ENCODE measurements at places on chromosomes 2 and 18. TPM values are rescaled to one million over a fixed set of nuclear protein-coding genes. Genes with fewer than 3 reads are reported as not detected.

DNA sequence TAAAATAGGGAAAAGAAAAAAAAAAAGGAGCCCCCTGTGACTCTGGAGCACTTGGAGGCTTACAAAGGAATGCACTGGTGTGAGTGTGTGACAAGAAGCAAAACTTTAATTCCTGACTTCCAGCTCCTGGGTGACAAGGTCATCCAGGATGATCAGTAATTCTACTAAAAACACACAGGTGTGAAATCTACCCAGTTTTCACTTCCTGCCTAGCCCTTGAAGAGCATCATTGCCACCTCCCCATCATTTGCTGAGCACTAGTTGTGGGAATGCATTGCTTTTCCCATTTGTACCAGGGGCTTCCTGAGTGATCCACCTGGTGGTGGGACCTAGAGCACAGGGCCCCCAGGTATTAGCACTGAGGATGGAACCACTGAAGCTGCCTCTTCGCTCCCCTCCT lies 139.7 kb upstream of the RIOK3 start:
- no peaks in the 10 kb centered on the region for H3K36me3 ChIP-seq
- no peak for DNase-seq
- H3K4me3 ChIP-seq = no peak overlapping the region
- H3K27ac ChIP-seq = no peak overlapping the region
- H3K27me3 ChIP-seq = no peaks in the 10 kb centered on the region

- H3K27ac ChIP-seq = peak overlapping the region; percentile 98
- peak; percentile 36 for DNase-seq
- peaks cover 60% of the 10 kb centered on the region for H3K4me1 ChIP-seq
These were observed 15.9 kb downstream of the CAPG start for GRCh38 chr2:85394261-85394681.

The CTAGE1 gene
- total RNA-seq = not detected

The MRPS5 gene
- 50.8 TPM for total RNA-seq

DNA sequence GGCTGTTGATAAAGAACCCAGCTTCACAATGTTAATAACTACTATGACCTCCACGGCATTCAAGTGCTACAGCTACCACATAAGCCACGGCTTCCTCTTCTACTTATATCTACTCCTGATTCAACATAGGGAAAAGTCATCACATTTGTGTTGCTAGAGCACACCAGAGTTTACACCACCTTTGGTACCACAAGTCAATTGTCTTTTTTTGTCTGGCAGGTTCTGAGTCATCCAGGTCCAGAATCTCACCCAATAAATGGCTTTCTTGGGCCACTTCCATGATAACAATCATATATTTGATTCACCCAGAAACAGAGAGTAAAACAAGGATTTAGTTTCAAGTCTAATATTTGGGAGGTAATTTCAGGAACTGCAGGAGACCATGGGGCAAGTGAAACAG lies 480.2 kb downstream of the TMX3 start:
- H3K4me1 ChIP-seq = no peaks in the 10 kb centered on the region
- H3K36me3 ChIP-seq = no peaks in the 10 kb centered on the region
- no peak for DNase-seq
- H3K27ac ChIP-seq = no peak overlapping the region

DNA sequence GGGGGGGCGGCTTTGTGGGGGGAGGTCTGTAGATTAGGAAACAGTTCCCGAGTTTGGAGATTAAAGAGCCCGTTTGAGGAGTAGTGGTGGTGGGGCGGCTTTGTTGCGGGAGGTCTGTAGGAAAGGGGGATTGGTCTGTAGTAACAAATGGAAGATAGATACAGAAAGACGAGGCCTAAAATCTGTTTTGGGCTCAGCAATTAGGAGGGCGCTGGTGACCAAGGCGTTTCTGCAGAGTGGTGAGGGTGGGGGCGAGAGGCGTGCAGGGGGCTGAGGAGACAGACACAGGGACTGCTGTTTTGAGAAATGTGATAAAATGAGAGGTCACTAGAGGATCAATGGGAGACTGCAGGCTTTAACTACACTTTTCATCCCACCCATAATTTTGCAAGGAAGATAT lies 1.6 kb upstream of the ADNP2 start:
- H3K27ac ChIP-seq = no peak overlapping the region
- no peaks in the 10 kb centered on the region for H3K36me3 ChIP-seq
- H3K4me3 ChIP-seq = no peak overlapping the region
- peaks cover 13% of the 10 kb centered on the region for H3K4me1 ChIP-seq
- DNase-seq = no peak

GRCh38 chr18:28684746-28685355 lies 507.9 kb upstream of the CDH2 start:
- H3K36me3 ChIP-seq = no peaks in the 10 kb centered on the region
- H3K27ac ChIP-seq = no peak overlapping the region
- DNase-seq = no peak
- H3K4me3 ChIP-seq = no peak overlapping the region
- no peaks in the 10 kb centered on the region for H3K27me3 ChIP-seq

The FSHR gene
- total RNA-seq = not detected

DNA sequence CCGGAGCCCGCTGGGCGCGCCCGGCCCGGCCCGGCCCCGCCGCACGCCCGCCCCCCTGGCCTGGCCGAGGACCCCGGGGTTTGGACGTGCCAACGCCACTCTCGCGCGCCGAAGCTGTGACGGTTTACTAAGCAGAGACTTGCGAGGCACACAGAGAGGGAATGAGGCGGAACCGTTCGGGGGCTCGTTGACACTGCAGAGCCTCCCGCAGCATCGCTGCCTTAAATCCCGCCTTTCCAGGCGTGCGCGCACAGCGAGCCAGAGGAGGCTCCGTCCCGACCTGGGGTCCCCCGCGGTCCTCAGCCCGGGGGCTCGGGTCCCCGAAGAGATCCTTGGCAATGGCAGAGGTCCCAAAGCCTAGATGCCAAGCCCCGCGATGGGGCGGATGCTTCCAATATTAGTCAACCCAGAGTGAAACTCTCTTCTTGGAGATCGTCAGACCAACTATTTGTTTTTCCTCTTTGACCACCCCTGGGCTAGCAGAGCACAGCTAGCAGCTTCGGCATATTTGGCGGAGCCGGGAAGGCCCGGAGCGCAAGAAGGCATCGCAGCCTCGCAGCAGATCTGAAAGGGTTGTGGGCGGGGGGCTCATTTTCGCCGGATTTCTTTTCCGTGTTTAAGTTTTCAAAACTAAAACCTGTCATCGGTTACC lies at the start of gene ZNF385B:
ZNF385B (minus strand) TSS at position 197 of the 652 bp plus-strand sequence.
- no peaks in the 10 kb centered on the region for H3K27me3 ChIP-seq
- H3K4me3 ChIP-seq = peak within 1 kb of the TSS; percentile 34

DNA sequence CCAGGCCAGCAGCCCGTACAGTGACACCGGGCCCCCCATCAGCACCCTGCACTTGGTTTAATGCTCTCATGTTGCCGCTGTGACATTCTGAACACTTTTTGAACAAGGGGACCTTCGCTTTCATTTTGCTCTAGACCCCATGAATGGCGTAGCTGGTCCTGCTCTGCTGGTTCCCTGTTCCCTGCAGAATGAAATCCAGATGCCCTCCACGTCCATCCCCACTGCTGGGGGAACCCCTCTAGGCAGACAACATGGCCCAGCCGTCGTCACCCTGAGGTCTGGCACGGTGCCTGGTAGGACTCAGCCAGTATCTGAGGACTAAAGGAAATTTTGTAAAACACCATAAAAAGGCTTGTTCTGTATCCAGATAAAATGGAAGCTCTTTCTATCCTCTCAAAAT lies 128.6 kb downstream of the KCTD1 start:
- no peak overlapping the region for H3K27ac ChIP-seq
- no peaks in the 10 kb centered on the region for H3K4me1 ChIP-seq
- no peak for DNase-seq

DNA sequence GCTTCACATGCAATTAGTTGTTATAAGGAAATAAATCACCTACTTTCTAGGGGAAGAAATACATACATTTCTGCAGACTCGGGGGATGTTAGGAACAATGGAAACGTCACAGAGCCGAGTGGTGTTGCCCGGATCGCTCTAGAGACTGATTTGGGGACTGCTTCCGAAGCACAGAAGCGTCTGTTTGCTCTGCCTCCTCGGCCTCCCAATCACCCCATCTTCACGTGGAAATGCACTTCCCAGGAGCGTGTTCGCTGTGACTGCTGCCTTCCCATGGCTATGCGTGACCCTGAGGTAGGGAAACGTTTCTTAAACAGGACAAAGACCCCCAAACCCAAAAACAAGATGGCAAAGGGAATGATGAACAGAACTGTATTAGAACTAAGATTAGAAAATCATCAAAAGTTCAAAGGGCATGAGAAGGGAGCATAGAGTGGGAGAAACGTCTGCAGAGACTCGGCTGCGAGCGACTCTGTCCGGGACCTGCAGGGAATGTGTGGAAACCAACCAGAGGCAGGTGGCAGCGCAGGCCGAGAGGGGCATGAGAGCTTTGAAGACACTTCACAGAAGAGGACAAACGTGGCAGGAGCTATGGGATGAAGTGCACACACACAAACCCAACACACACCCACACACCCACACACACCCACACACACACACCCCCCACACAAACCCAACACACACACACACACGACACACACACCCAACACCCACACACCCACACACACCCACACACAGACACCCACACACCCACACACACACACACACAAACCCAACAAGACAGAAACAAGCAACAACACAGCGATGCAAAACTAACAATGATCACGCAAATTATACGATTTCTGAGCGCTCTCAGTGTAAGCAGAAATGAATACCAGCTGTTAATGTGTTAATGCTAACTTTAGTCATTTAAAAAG lies 41.3 kb downstream of the RTP5 start:
- no peak overlapping the region for H3K27ac ChIP-seq
- no peaks in the 10 kb centered on the region for H3K36me3 ChIP-seq
- H3K27me3 ChIP-seq = no peaks in the 10 kb centered on the region

DNA sequence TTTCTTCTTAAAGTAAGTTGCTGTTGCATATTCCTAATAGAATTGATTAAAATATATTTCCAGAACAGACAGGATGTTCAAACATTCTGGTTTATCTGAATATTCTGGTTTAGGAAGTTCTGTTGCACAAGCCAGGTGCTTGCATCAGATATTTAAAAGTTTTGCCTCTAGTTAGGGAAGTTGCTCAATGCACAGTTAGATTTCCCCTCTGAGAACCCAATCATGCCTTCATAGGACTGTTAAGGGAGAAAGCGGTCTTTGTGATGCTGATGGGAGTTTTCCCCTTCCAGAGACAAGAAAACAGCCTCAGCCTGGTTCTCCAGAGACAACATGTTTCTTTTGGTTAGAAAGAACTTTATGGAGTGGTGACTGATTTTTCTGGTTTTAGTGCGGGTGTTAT lies 65.6 kb upstream of the REV1 start:
- no peaks in the 10 kb centered on the region for H3K36me3 ChIP-seq
- H3K4me1 ChIP-seq = no peaks in the 10 kb centered on the region
- no peaks in the 10 kb centered on the region for H3K27me3 ChIP-seq

- H3K4me1 ChIP-seq = no peaks in the 10 kb centered on the region
- no peak overlapping the region for H3K27ac ChIP-seq
- H3K27me3 ChIP-seq = no peaks in the 10 kb centered on the region
- no peak for DNase-seq
- H3K4me3 ChIP-seq = no peak overlapping the region
- H3K36me3 ChIP-seq = no peaks in the 10 kb centered on the region
These were observed 40.9 kb upstream of the ASPRV1 start for GRCh38 chr2:70002241-70002899.

DNA sequence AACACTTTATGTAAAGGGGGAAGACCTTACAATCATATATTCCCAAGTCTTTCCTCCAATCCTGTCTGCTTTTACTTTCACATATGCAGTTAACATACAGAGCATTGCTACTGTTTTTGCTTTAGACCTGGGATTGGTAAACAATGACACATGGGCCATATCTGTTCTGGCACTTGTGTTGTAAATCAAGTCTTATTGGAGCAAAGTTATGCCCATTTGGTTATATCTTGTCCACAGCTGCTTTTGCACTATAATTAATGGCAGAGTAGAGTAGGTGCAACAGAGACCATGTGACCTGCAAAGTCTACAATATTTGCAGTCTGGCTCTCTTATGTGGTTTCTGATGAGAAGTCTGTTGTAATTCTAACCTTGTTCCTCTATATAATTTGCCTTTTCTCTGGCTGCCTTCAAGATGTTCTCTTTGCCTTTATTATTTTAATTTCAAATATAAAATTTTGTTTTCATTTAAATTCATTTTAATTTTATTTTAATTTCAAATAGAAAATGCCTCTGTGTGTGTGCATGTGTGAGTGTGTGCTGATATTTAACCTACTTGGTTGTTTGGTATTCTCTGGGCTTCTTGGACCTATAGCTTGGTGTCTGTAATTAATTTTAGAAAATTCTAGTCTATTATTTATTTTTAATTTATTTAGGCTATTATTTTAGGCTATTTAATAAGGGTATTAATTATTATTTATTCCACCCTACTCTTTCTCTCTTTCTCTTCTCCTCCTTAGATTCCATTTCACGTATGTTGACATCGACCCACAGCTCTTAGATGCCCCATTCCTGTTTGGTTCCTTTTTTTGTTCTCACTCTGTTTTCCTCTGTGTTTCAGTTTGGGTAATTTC lies 16.8 kb upstream of the LPIN1 start:
- no peak overlapping the region for H3K27ac ChIP-seq
- no peaks in the 10 kb centered on the region for H3K27me3 ChIP-seq
- H3K4me3 ChIP-seq = no peak overlapping the region

DNA sequence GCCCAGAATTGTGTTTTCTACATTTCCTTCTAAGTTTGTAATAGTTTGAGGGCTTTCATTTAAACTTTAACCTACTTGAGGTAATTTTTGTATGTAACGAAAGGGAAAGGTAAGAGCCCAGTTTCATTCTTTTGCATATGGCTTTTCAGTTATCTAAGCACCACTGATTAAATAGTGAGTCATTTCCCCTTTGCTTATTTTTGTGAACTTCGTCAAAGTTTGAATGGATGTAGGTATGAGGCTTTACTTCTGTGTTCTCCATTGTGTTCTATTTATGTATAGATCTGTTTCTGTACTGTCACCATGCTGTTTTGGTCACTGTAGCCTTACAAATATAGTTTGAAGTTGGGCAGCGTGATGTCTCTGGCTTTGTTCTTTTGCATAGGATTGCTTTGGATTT lies 944.8 kb upstream of the CNTNAP5 start:
- H3K4me3 ChIP-seq = no peak overlapping the region
- no peaks in the 10 kb centered on the region for H3K36me3 ChIP-seq
- no peak for DNase-seq

The KLHL30 gene
- 0.20 TPM for total RNA-seq

GRCh38 chr2:147327613-147328012 lies 517.2 kb upstream of the ACVR2A start:
- H3K27me3 ChIP-seq = no peaks in the 10 kb centered on the region
- H3K4me3 ChIP-seq = no peak overlapping the region
- no peak for DNase-seq
- no peak overlapping the region for H3K27ac ChIP-seq
- H3K36me3 ChIP-seq = no peaks in the 10 kb centered on the region
- H3K4me1 ChIP-seq = no peaks in the 10 kb centered on the region

The MRPL33 gene
- total RNA-seq = 132 TPM

Measured in thyroid gland (tissue), 4 donors.